ENCODE measurements at places on chromosomes 5 and 9.
A peak's percentile ranks its signal among the peaks of the same experiment; 100 is the strongest.

GRCh38 chr9:74132986-74133385, 364.1 kb upstream of the RORB start:
- peak; percentile 7 for DNase-seq

DNA sequence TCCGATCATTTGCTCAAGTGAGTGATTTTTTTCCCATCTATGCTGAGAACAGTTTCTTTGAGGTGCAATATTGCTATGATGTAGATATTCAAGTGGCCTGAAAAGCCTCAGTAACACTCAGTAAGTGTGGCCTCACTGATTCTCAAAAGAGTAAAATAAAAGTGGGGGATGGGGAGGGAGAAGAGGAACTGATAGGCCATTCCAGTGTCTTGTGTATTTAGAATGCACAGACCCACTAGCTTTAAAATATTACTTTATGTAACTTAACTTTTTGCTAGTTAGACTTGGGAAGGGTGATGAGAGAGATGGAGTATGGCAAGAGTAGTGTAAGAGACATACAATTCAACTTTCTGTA, 79.5 kb upstream of the ZNF608 start:
- DNase-seq, result no peak

DNA sequence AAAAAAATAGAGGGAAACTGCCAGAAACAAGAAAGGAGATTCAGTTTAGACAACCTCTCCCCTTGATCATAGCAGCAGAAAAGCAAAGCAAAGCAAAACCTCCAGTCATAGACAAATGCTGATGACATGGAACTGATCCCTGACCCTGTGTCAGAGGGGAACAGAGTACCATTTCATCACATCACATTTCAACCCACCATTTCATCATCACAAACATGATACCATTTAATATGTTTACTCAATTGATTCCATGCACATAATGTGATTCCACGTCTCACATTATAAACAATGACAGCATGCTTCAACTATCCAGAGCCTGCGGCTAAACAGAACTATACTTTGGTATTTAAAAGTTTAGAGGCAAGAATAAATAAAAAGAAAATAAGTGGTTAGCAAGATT, 28.7 kb upstream of the ACOT12 start:
- no peak for DNase-seq

- peak; percentile 7 for DNase-seq
Observed at GRCh38 chr9:134502809-134503211, 138.8 kb upstream of the COL5A1 start.

DNA sequence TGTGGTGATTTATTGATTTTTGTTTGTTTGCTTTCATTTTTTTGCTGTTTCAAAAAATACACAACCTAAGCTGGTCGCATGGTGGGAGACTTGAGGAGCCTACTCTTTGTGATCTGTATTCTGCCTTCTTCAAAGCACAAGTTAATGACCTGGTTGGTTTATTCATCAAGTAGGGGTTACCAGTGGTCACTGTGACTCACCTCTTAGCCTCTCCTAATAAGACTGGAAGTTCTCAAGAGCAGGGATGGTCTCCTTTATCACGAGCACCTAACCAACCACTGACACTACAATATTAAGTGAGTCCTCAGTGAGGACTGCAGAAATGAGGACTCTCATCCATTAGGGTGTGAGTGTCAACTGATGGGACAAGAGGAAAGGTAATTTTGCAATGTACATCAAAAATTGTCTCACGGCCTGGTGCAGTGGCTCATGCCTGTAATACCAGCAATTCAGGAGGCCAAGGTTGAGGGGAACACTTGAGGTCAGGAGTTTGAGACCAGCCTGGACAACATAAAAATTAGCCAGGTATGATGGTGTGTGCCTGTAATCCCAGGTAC, 13.6 kb upstream of the MTMR12 start:
- DNase-seq, result no peak

- DNase-seq, result no peak
Observed at GRCh38 chr9:118558891-118559290, 810.3 kb downstream of the BRINP1 start.

DNA sequence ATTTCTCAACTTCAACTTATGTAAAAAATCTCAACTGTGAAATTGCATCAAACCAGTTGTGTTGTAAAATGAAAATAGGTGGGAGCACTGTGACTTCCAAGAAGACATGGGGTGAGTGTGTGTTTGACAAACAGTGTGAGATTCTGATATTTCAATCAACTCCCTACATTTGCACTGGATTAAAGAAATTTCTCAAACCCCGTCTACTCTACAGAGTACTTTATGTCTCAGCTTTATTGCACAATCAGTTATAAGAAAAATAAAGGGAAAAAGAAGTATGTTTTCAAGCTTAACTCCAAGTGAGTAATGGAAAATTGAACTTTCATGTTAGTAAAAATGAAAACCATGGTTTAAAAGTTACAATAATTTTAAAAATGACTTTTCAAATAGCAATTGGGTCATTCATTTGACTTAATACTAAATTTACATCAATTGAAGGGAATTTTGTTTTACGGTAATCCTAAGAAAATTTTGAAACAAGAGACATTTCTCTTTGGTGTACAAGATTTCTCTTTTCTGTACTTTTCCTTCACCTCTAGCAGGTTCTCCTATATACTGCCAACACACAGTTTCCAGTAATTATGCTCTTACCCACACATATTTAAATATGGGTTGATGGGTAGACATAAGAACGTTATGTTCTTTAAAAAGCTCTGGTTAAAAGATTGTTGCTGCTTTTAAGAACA, 80.3 kb downstream of the CDO1 start:
- no peak for DNase-seq

- no peak for DNase-seq
Observed at GRCh38 chr5:144680711-144681110, 510.0 kb downstream of the KCTD16 start.

- DNase-seq, result peak; percentile 60
Observed at GRCh38 chr5:8340739-8341344, 471.9 kb downstream of the MTRR start.

DNA sequence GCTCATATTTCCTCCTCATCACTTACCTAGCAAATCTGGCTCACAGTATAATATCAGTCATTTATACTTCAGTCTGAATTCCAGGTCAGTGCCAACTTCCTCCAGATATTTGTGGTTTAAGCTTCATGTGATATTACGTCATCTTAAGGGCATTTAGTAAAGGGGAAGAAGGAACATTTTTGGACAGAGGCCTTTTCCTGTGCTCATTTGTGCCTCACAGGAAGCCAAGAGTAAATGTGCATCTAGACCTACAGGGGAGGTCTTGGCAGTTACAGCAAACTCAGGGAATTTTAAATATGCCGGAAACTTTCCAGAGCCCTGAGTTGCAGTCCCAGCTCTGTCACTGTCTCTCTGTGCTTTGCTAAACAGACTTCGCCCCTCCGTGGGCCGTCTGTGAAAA, 12.3 kb upstream of the KCNIP1 start:
- no peak for DNase-seq

GRCh38 chr5:140497897-140498296, 49.6 kb upstream of the EIF4EBP3 start:
- DNase-seq, result no peak

GRCh38 chr5:173670791-173671120, 54.3 kb upstream of the BOD1 start:
- peak; percentile 29 for DNase-seq

DNA sequence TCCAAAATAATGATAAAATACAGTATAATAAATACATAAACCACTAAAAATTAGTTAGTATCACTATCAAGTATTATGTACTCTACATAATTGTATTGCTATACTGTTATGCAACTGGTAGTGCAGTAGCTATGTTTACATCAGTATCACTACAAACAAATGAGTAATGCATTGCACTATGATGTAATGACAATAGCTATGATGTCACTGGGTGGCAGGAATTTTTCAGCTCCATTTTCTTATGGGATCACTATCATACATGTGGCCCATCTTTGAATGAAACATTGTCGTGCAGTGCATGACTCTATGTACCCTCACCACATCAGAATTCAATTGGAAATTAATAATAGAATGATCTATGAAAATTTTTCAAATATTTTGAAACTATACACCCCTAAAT, 201.3 kb downstream of the MPDZ start:
- DNase-seq, result no peak

DNA sequence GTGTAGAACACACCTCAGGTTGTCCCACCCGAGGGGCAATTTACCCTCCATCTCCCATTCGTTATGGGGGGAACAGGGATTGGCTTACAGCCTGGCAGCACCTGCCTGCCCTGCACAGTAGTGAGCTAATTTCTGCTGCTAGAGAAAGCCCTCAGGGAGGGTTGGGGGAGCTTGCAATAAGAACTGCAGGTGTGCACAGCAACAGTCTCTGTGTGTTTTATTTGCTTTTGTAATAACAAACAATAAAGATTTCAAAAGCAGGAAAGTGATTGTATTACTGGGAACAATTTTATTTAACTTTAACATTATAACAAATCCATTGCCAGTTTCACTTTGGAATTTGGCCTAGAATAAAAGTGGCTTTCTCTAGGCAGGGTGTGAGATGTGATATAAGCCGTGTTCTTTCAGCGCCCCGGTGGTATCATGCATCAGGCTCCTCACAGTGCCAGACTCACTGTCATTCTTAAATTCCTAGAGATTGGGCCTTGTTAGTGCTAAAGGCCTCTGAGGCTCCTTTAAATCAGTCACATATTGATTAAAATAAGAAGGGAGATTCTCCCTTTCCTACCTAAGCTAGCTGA, 81.1 kb downstream of the RMI1 start:
- no peak for DNase-seq

GRCh38 chr9:4225291-4226028, 74.4 kb downstream of the GLIS3 start:
- DNase-seq, result peak; percentile 56

- no peak for DNase-seq
Observed at GRCh38 chr9:126682928-126683697, 69.4 kb downstream of the LMX1B start.

DNA sequence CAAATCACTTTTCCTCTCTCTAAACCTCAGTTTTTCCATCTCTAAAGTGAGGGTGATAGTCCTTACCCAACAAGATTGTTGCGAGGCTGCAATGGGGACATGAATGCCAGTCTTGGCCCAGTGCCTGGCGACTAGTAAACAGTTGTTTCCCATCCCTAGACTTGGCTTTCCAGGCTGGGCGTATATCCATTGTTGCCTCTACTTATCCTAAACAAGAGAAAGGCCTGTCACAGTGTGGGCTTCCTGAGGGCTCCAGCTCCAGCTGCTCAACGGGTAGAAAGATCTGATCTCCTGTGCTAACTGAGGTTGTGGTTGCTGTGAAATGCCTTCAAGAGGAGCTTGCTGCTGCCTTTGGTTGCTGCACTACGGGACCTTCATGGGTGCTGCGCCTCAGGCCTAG, 142.0 kb downstream of the NSG2 start:
- DNase-seq, result no peak

GRCh38 chr9:98291820-98292219, 36.4 kb upstream of the TBC1D2 start:
- DNase-seq, result no peak

GRCh38 chr5:181039471-181039870, 595 bp upstream of the BTNL9 start:
- DNase-seq, result no peak

GRCh38 chr5:124956471-124957029, 210.1 kb upstream of the ZNF608 start:
- no peak for DNase-seq

DNA sequence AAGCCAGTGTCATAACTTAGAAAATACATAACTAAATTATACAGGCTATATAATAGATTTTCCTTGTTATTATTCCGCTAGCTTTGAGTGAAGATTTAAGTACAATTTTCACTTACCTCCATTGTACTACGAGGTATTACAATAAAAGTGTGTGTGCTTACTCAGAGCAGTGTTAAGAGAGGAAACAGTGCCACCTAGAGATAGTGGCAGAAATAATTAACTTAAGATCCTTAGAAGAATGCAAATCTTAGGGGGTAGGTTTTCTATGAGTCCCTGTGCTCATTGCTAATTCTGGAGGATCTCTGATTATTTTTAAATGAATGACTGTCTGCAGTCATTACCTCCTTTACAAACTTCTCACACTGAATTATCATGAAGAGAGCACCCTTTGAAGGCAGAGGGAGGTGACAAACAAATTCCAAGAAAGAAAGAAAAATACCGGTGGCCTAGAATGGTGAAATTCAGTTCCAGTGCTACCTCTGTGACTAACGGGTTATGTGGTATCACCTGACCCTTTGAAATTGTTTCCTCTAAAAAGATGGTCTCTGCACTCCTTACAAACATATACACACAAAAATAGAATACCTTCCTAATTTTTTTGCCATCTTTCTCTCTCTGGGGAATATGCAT, 379.8 kb downstream of the TRIM36 start:
- peak; percentile 62 for DNase-seq

DNA sequence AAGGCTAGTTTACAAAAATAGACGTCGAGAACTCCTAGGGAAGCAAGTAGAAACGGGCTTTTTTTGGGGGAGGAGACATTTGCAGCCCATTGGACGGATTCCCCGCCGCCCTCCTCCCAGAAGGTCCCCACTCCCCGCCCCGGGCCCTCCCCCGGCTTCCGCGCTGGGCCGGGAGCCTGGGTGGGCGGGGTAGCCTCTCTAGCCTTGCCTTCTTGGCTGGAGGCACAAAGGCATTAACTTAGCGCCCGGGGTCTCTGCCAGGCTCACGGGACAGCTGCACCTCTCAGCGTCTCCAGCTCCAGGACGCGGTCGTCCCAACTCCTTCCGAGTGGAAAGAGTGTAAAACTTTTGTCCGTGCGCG, at the start of gene DMRTA1:
DMRTA1 (plus strand) TSS at position 236 of the 361 bp plus-strand sequence. CDS start 242 bp downstream, outside the sequence.
- DNase-seq, result peak; percentile 93

DNA sequence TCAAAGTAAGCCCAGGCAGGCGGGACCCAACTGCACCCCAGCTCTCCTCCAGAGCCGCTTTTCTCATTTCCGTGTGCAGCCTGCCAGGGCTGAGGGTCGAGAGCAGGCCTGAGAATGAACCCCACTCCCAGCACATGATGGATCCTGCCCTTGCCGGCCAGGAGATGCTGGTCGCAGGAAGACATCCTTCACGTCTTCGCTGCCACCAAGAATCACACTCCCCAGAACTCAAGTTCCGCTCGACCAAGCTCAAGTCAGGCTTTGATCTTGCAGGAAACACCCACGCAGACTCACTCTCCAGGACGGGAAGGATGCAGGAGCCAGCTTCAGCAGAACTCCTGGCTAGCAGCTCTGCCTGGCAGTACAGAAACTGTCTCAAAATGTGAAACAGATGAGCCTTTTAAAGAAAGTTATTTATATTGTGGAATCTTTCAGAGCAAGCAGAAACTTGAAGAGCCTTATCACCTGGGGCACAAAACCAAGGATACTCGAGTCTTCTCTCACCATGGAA, 102.4 kb downstream of the ROR2 start:
- DNase-seq, result no peak

GRCh38 chr5:16659536-16659935, 42.7 kb upstream of the RETREG1 start:
- peak; percentile 7 for DNase-seq

DNA sequence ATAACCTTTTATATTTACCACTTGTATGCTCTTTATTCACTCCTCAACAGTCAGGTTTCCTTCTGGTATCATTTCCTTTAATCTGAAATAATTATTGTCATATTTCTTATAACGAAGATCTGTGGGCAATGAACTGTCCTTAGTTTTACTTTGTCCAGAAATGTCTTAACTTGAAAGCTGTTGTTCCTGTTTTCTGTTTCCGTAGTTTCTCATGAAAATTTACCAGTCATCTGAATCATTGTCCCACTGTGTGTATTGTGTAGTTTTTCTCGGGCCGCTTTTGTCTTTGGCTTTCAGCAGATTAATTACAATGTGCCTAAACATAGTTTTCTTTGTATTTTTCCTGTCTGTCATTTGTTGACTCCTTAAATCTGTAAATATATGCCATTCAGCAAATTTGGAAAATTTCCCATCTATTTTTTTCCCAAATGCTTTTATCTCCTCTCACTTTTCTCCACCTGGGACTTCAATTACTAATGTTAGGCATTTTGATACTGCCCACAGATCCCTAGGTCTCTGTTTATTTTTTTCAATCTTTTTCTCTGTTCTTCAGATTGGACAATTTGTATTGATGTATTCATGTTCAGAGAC, 74.9 kb downstream of the PDE8B start:
- DNase-seq, result no peak

All from cardiac muscle cell (in vitro differentiated cells and primary cell).